Activated CD4-positive, alpha-beta T cell treated with anti-CD3 and anti-CD28 coated beads, Interleukin-2, amount 50 U/mL, for 4 hours (primary cell): ENCODE measurements at places on chromosomes 6 and 20.

DNA sequence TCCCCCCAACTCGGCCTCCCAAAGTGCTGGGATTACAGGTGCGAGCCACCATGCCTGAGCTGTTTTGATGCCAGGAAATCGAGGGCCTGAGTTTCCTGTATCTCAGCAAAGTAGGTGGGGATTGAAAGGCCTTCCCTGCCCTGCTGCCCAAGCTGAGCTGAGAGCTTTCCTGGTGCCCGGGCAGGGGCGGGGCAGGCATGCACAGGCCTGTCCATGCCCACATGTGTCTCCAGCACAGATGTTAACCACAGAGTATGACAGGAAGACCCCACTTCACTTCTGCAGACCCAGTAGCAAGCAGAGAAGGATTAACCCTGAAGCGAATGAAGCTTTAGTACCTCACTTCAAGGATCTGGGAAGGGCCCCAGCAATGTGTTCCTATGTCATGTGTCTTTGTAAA, 66.0 kb downstream of the GPR6 start:
- DNase-seq = no peak

DNA sequence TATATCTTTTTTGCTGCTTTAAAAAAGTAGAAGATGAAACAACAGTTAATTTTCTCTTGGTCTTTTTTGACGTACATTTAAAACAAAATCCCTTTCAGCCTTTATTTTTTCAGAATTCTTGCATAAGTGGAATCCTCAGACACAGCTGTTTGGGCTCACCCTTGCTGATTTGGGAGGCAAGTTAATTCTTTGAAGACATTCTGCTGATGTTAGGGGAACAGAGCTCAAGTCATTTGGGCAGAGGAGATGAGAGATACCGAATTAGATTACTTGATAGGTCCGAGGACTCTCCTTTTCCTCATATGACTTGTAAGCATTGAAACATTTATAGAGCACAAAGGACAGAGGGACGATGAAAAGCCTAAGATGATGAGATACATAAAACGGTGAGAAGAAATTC, 567.9 kb upstream of the CITED2 start:
- no peak for DNase-seq

DNA sequence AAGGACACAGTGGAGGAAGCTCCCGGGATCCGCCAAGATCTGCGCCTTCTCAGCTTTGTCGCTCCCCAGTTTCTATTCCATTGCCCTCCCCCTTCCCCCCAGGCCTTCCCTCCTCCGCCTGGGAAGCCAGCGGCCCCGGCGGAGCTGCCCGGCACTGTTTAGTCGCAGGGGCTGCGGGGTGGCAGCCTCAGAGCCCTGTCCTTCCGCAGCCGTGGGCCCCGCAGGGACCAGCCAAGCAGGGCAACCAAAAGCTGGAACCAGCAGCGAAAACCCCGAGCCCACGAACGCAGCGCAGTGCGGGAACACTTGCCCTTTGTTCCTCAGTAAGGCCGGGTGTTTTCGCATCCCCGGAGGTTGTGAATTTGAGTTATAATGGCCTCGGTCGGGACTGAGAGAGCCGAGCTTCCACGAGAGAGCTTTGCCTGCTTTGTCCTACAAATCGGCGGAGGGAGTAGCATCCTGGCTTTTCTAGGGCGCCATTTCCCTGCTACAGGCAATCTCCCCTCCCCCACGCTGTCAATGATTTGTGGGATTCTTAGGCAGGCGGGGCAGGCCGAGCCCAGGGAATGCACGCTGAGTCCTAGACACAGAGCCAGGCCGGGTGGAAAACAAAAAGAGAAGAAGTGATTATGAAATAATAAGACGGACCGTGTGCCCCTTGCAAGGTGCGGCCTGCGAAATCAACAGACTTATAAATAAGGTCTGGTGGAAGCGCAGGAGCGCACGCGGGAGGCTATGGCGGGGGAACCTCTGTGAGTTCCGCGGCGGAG, 4.0 kb upstream of the TUBB2B start:
- no peak for DNase-seq

DNA sequence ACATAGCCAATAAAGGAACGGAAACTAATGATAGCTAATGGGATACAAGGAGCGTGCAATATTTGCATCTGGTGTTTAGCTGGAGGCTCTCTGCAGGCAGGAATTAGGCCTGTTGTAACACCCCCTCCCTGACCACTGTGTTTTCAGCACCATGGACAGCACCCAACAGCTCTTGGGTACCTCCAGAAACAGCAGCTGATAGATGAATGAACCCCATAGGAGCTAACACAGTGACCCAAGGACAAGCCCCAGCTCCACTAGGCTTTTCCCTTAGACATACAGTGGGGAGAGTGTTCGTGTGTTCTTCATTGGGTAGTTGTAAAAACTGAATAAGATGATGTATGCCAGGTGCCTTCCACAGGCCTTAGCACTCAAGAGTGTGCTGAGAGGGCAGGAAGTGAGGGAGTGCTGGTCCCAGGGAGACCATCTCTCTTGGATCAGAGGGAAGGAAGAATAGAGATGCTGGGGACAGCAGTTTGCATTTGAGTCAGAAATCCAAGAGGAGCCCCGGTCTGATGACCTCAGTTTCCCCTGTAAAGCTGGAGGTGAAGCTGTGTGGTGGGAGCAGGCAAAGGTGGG, 161.3 kb downstream of the PHACTR3 start:
- no peak for DNase-seq

- no peak for DNase-seq
These were observed 5.5 kb upstream of the PRELID3B start for GRCh38 chr20:59047938-59048680.
